Activated T-cell treated with anti-CD3 and anti-CD28 coated beads, Interleukin-2, amount 50 U/mL, for 72 hours (primary cell): ENCODE measurements at places on chromosomes 1 and 21. TPM values are rescaled to one million over a fixed set of nuclear protein-coding genes. Genes with fewer than 3 reads are reported as not detected.

The NFYC gene
- total RNA-seq: 74.3 TPM

The SLAMF7 gene
- total RNA-seq: 42.6 TPM

The NR5A2 gene
- 0.07 TPM for total RNA-seq

The SELP gene
- total RNA-seq: 3.6 TPM

The FAM151A gene
- not detected for total RNA-seq

The RNF186 gene
- total RNA-seq: not detected

The MROH7 gene
- total RNA-seq: 0.39 TPM

The CR1L gene
- 0.19 TPM for total RNA-seq

The OVAAL gene
- not detected for total RNA-seq

The SOX13 gene
- 1.9 TPM for total RNA-seq

The WNT9A gene
- total RNA-seq: 0.28 TPM

The IRF2BP2 gene
- total RNA-seq: 283 TPM
